ENCODE measurements at places on chromosomes 7 and 10.

DNA sequence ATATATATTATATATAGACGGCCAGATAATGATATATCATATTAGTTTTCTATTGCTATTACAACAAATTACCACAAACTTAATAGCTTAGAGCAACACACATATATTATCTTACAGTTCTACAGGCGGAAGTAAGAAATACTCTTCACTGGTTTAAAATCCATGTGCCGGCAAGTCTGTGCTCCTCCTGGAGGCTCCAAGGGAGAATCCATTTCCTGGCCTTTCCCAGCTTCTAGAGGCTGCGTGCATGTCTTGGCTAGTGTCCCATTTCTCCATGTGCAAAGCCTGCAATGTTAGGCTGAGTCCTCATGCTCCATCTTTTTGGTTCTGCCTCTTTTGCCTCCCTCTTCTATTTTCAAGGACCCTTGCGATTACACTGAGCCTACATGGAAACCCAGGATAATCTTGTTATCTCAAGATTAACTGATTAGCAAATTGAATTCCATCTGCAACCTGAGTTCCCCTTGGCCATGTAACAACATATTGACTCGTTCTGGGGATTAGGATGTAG lies 23.9 kb upstream of the PNLIPRP3 start:
- no peak for DNase-seq

GRCh38 chr7:156559001-156559400 lies 81.6 kb upstream of the RNF32 start:
- no peak for DNase-seq

GRCh38 chr10:109105725-109106124 lies 817.6 kb downstream of the XPNPEP1 start:
- no peak for DNase-seq

- DNase-seq: no peak
Measured at GRCh38 chr7:158255156-158255555, 332.5 kb downstream of the PTPRN2 start.

DNA sequence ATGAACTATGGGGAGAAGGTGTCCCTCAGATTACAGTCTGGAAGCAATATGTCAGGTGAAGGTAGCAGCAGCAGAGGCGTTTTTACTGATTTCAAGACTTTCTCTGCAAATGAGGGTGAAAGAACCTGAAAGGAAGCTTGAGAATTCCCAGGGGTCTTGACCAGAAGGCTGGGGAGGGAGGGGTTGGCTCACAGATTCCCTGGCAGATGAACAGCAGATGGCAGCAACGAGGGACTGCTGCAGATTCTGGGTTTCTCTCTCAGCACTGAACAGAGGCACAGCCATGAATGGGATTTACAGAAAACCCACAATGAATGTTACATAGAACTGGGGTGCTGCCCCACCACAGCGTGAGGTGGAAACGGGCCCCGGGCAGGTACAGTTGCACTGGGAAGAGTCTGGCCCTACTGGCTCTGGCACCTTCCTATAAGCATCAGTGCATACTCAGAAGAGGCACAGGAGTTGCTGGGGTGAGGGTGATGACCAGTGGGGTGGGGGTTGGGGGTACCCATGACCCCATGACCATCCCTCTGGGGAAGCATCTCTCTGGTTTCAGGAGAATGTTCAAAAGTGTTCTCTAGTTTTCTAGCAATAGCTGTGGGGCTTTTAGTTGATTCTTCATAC lies 317.8 kb downstream of the SH2D4B start:
- no peak for DNase-seq

DNA sequence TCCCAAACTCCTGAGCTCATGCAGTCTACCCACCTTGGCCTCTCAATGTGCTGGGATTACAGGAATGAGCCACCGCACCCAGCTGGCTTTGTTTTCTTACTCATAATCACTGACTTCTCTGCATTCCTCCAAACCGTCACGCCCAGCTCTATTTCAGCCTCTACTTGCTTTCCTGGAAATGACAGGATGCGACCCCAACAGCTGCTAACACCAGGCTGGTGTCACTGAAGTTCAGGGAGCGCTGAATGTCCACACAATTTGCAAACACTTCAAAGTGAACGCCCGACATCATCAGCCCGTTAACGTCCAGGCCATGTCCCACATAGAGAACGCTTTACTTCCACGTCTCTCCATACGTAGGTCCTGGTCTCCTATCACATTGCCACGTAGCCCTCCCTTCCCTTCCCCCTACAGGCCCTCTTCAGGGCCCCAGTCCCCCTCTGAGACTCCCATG lies 12.8 kb upstream of the PROSER2 start:
- DNase-seq: no peak

DNA sequence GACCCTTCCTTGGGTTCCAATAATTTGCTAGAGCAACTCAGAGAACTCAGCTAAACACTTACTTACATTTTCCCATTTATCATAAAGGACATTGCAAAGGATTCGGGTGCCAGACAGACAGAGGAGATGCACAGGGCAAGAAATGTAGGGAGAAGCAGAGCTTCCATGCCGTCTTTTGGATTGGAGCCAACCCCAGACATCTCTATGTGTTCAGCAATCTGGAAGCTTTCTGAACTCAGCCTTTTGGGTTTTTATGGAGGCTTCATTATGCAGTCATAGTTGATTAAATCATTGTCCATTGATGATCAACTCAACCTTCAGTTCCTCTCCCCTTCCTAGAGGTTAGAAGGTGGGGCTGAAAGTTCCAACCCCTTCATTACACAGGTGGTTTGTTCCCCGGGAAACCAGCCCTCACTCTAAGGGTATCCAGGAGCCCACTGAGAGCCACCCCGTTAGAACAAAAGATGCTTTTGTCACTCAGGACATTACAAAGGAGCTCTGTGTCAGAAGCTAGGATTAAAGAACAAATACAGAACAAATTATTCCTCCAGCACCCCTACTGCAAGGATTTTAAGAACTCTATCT lies 211.9 kb upstream of the VSTM2A start:
- no peak for DNase-seq

DNA sequence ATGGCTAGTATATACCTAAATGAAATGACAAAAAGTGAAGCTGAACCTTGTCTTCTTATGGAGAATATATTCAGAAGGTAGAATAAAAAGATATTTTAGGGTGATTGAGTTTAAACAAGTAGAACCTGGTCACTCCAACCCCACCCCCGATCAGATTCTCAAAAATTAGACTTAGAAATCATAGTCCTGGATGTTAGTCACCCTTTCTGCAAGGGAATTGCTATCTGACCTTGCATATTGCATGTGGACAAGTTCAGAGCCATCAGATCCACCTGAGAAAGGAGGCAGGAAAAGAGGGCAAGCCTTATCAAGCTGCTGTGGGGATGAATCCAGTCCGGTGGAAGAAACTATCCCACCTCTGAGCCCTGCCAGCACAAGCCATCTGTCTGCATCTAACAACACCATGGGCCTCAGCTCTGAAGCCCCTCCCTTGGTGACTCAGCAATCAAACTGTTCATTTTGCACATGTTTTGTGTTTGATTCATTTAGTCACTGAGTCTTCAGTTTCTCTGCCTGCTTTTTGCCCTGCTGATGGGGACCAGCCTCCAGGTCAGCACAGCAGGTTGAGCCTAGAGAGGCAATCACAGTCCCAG lies 727.3 kb downstream of the AUTS2 start:
- no peak for DNase-seq

DNA sequence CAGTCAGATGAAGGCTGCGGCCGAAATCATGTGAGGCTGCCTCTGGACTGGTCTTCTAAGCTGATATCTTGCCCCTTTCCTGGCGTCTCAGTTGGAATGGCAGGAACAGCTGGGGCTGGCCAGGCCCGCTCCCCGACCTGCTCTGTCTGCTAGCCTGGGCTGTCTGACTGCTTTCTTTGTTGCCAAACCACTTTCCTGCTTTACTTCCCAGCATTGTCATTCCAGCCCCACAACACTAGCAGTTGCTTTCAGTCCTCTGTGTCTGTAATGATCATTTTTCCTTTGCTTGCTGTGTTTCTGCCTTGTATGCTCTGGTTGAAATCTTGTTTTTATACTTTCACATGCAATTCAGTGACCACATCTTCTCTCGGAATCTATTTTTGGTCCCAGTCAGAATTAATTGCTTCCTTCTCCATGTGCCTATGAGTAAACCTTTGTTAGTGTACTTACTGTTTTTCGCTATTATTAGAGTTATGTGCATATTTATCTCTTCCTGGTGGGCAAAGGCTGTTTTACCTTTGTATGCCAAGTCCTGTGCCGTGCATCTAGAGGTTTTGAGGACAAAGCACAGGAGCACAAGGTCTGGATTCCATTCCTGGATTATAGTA lies 21.6 kb downstream of the PRPF18 start:
- no peak for DNase-seq

- DNase-seq: no peak
Measured at GRCh38 chr10:36872702-36873393, 252.6 kb upstream of the ANKRD30A start.

GRCh38 chr7:17822547-17823173 lies 117.6 kb downstream of the SNX13 start:
- no peak for DNase-seq

GRCh38 chr7:114766041-114766356 lies 155.9 kb upstream of the MDFIC start:
- DNase-seq: no peak

- no peak for DNase-seq
Measured at GRCh38 chr10:63466144-63466935, 563 bp upstream of the JMJD1C start.

DNA sequence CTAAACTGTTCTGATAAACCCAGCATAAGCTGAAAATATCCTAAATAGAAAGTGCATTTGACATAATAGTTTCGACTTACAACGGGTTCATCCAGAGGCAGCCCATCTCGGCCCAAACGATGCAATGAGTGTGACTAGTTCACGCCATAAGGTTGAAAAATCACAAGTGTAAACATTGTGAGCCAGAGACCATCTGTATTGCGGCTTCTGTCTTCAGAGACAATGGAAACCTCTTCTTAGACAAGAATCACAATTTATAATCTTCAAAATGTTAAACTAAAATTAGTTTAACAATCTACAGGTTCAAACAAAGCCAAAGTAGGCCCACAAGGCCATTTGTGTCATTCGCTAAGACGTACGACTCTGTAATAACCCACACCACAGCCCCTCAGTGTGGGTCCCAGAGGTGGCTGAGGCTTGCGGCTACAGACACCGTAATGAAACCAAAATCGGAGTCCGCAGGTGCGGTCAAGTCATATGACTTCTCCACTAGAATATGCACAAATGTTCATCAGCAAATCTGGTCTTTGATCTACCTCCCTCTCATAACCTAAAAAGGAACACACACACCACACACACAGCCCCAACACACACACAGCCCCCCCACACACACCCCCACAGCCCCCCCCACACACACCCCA lies 81.8 kb downstream of the DIP2C start:
- DNase-seq: no peak

GRCh38 chr10:5155951-5156350 lies 29.0 kb downstream of the AKR1C8 start:
- DNase-seq: no peak

Data from activated T-helper 1 cell treated with Interleukin-2 at 50 U/mL for 16 hours (primary cell).